ENCODE measurements at places on chromosomes 12 and 14.

- no peak for DNase-seq
These were observed 207.5 kb downstream of the CALM1 start for GRCh38 chr14:90604356-90604755.

GRCh38 chr14:96189281-96189711 lies 15.3 kb upstream of the BDKRB2 start:
- no peak for DNase-seq

DNA sequence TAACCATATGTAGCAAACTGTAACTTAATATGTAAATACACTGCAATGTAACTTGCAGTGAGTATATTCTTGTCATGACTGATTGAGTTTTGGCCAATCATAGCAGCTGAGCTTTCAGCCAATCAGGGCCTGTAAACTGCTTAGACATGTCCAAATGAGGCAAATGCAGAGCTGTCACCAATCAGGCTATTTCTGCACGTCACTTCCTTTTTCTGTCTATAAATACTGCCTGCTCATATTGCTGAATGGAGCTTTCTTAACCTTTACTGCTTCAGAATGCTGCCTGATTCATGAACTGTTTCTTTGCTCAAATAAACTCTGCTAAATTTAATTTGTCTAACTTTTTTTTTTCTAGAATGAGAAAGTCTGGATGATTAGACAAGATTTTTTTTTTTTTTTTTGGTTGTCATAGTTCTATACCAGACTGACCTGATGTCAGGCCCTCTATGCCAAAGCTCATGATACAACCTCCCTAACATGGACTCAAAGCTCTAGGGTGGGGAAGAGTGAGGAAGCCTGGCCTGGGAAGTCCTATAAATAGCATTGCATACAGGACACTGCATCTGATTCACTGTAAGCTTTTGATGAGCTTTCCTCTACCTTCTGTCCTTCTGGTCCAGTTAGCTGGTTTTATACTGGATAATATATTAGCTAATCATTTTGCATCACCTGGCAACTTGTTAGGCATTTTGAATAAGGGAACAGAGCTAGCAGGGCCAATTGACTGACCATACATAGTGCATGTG lies 12.0 kb downstream of the MGP start:
- DNase-seq = no peak

- DNase-seq = no peak
These were observed 1.1 kb downstream of the KITLG start for GRCh38 chr12:88579161-88579517.

DNA sequence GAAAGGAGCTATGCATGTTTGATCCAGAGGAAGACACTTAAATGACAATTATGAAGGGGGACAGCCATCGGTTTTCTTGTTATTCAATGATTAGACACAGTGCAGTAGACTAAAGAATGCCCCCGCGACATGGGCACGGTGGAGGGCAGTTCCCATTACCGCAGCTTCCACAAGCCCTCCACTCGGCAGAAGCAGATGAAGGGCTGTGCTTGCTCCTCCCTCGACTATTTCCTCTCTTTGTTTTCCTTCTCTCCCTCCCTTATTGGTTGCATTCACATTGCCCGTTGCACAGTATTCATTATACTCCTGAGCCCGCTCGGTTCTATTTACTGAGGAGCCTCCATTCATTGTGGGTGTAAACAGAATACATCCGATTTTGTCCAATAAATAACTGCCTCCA lies 138.8 kb upstream of the RASSF8 start:
- no peak for DNase-seq

GRCh38 chr14:54976316-54976715 lies 50.6 kb downstream of the WDHD1 start:
- DNase-seq = peak; percentile 54

DNA sequence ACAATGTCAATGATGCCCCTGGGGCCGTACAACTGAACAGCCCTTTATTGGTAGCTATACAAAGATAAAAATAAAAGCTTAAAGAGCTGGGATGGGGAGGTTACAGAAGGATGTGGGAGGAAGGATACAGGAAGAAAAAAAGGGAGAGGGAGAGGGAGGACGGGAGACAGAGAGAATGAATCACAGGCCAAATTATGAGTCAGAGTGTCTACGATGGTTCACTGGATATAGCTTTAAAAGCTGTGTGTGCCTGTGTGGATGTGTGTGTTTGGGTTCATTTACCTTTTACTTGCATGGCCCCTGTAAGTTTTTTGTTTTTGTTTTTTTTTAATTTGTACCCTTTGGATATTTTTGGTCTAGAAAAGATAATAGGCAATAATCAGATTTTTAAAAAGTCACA lies 111.9 kb downstream of the CCDC60 start:
- no peak for DNase-seq

- DNase-seq = peak; percentile 50
These were observed 165.5 kb upstream of the PLXNC1 start for GRCh38 chr12:93982771-93983315.

- DNase-seq = no peak
These were observed 90.0 kb upstream of the CLMN start for GRCh38 chr14:95409477-95410272.

GRCh38 chr14:54532111-54533012 lies 22.7 kb downstream of the CGRRF1 start:
- DNase-seq = no peak

DNA sequence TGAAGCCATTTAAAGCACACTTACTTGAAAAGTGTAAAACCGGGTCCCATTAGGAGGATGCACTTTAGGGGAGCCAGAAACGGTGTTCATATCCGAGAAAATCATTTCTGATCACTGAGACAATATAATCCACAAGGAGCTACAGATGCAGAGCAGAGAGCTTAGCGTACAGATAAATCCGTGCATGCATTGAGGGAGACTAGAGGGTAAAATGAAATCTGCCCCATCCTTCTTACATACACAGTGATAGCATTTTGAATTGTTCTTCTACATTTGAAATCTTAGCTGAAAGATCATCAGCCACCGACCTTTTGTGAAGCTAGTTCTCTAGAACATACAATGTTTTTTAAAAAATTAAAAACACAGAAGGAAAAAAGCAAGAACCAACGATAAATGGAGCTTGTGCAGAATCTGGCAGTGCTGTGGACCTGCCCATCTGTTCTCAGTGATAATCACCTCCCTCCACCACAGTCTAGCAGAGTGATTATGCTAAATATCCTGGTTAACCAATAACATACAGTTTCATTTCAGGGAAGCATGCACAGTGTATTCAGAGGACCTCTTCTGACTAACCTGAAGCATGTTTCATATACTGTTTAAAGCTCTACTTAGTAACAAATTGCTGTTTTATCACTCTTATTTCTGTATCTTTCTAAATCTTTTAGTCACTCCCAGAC lies 161.1 kb downstream of the PPFIA2 start:
- no peak for DNase-seq

- no peak for DNase-seq
These were observed 5.5 kb downstream of the MAP3K12 start for GRCh38 chr12:53493610-53494391.

DNA sequence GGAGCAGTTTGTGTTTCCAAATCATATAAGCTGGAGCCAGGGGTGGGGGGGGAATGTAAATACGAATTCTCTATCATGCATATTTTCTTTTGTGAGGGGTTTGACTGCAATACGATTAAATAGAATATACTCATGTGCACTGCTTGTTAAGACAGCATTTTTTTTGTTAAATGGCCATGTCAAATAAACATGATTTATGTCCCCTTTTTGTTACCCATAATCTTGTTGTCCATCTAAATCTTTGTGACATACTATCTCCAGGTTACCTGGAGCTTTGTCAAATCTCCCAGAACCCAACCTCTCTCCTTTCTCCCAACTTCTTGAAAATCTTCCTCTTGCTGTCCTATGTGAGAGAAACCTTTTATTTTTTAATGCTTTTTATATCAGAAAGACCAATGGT lies 233.1 kb downstream of the SLC25A21 start:
- no peak for DNase-seq

- no peak for DNase-seq
These were observed 4.7 kb upstream of the COCH start for GRCh38 chr14:30869551-30870155.

DNA sequence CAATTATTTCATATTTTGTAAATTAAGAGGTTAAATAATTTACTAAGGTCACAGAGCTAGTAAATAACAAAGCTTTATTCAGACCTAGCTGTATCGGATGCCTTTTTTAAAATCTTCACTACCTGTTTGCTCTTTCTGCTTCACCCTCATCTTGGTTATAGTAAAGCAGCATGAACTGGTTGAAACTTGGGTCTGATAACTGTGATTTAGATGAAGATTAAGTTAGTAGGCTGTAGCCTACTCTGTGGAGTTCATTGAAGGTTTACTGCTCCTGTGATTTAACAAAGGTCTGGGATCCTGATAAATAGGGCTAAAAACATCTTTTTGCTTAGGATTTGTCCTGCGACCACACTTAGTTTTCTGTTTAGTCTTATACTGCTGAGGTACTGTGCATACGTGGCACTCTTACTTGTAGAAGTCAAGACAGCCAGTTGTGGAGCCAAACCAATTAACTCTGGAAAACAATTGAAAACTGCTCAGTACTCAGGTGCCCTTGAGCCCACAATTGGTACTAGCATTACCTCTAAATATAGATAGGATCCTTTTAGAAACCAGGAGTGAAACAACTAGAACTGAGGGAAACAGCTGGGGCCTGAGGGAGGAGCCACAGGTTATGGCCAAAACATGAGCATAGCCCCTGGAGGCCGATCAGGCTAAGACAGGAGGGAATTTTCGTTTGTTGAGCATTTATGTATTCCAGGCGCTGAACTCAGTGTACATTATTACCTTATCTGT lies 2.3 kb downstream of the SPATS2 start:
- no peak for DNase-seq

DNA sequence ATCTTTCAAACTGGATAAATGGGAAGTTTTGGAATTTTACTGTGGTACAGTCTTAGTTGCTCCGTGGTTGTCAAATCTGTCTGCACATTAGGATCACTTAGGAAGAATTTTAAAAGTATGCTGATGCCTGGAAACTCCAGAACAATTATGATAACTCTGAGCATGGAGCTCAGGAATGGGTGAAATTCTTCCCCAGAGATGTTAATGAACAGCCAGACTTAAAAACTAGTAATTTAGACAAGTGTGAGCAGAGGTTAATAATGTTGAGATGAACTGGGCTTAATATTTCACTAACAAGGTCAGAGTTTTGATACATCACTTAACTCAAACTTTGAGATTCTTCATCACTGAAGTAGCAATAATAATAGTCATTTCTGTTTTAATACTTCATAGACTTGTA lies 94.5 kb downstream of the NTS start:
- DNase-seq = no peak

- DNase-seq = no peak
These were observed 12.0 kb upstream of the CRY1 start for GRCh38 chr12:107105410-107105703.
